HCT116 (cell line): ENCODE measurements at places on chromosomes 7 and 10. TPM values are rescaled to one million over a fixed set of nuclear protein-coding genes. Genes with fewer than 3 reads are reported as not detected.

PRKAR1B gene
- total RNA-seq = 14.1 TPM

COL17A1 gene
- 3.5 TPM for total RNA-seq

FAM25G gene
- not detected for total RNA-seq

GRCh38 chr10:77456414-77456813 lies 181.2 kb downstream of the KCNMA1 start:
- no peak overlapping the region for H3K27ac ChIP-seq
- no peak for DNase-seq
- no peak overlapping the region for H3K4me3 ChIP-seq
- no peaks in the 10 kb centered on the region for H3K4me1 ChIP-seq

DNA sequence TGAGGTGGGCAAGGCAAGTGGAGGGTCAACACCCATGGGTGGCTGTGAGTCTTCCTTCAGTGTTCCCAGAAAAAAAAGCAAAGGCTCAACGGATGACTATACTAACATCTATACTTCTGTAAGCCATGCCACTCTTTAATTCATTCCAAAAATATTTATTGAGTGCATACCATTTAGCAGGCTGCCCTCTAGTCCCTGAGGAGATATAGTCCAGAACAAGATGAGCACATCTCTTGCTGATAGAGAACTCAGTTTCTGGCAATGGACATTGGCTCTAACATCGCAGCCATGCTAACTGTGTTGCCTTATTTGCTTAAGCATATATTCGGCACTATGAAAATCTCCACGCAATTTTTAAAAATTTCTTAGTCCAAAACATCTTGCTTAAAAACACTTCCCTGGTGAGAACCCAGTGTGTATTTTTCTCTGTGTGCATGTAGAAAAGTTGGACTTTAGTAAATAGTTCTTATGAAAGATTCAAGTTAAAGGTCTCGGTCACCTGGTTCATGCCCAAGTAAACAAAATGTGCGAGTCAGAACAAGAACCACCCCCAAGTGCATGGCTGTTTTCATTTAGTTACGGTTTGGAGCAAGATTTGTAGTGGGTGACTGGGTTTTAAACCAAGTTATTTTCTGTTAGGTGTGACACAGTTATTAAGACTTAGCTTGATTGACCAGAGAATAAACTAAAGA lies 69.8 kb downstream of the MET start:
- no peaks in the 10 kb centered on the region for H3K27me3 ChIP-seq
- peaks cover 17% of the 10 kb centered on the region for H3K36me3 ChIP-seq
- DNase-seq = no peak
- no peaks in the 10 kb centered on the region; the same call in 1 of the 2 replicates for H3K4me1 ChIP-seq
- no peak overlapping the region for H3K4me3 ChIP-seq

GRCh38 chr10:33772370-33773252 lies 438.1 kb upstream of the NRP1 start:
- no peak for DNase-seq
- H3K4me3 ChIP-seq = no peak overlapping the region
- H3K27me3 ChIP-seq = no peaks in the 10 kb centered on the region
- H3K4me1 ChIP-seq = no peaks in the 10 kb centered on the region

DNA sequence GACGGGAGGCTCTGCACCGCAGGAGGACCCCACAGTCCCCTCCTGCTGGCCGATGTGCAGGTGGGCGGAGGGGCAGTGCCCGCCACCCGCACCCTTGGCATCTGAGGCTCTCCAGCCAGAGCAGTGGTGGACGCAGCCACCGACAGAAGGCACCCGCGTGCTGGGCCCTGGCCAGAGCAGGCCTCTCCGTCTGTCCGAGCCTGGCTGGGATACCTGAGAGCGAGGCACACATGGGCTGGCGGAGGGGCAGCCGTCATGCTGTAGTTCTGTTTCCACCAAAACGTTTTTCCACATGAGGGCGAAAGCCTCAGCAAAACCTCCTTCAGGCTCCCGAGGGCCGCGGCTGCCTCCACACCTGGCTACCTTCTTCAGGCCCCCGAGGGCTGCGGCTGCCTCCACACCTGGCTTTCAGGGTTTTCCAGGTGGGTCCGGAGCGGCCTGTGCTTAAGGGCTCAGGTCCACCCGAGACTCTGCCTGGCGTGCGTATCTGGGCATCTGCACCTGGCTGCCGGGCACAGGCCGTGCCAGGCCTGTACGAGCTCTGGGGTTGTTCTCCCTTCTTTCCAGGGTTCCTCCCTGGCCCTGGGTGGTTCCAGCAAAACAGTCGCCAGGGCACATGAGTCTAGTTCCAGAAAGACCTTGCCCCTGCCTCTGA lies 115.5 kb downstream of the INPP5A start:
- no peak overlapping the region for H3K4me3 ChIP-seq
- H3K4me1 ChIP-seq = no peaks in the 10 kb centered on the region

DNA sequence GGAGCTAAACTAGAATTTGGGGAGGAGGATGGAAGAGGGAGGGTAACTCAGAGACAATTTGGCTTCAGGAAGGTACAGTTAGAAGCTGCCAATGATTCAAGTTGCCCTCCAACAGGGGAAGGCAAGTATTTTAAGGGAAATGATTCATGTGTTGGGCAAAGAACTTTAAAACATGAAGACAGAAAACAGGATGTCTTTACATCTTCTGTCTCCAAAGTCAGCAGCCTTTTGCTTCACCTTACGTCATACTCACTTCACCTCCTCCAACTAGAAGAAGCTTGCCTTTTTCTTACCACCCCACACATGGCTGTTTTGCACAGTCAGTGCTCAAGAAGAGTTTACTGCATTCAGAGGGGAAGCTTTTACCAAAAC lies 36.1 kb downstream of the PPP1R3C start:
- H3K4me1 ChIP-seq = no peaks in the 10 kb centered on the region
- H3K27me3 ChIP-seq = no peaks in the 10 kb centered on the region

DNA sequence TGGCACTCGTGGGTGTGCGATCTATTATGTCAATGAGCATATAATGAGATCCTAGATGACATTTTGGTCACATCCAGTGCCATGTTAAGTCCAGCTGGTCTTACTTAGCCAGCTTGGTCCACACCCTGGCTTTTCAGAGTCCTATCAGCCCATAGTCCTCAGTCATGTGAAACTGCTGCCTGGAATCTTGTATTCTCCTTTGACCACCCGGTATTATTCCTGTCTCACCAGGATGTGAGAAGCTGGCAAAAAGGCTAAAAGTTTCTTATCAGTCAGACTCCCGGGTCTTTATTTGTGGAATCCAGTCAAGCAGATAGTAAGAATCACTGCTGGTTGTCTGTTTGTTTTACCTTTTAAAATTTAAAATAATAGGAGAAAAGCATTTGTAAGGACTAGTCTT lies 705.6 kb upstream of the GHITM start:
- no peaks in the 10 kb centered on the region for H3K36me3 ChIP-seq
- no peaks in the 10 kb centered on the region for H3K27me3 ChIP-seq
- H3K27ac ChIP-seq = no peak overlapping the region
- H3K4me3 ChIP-seq = no peak overlapping the region
- no peaks in the 10 kb centered on the region for H3K4me1 ChIP-seq

GRCh38 chr10:110857265-110858171 lies 14.2 kb upstream of the PDCD4 start:
- peaks cover 6% of the 10 kb centered on the region for H3K4me1 ChIP-seq
- H3K27me3 ChIP-seq = no peaks in the 10 kb centered on the region
- no peak overlapping the region for H3K4me3 ChIP-seq
- H3K36me3 ChIP-seq = no peaks in the 10 kb centered on the region

DNA sequence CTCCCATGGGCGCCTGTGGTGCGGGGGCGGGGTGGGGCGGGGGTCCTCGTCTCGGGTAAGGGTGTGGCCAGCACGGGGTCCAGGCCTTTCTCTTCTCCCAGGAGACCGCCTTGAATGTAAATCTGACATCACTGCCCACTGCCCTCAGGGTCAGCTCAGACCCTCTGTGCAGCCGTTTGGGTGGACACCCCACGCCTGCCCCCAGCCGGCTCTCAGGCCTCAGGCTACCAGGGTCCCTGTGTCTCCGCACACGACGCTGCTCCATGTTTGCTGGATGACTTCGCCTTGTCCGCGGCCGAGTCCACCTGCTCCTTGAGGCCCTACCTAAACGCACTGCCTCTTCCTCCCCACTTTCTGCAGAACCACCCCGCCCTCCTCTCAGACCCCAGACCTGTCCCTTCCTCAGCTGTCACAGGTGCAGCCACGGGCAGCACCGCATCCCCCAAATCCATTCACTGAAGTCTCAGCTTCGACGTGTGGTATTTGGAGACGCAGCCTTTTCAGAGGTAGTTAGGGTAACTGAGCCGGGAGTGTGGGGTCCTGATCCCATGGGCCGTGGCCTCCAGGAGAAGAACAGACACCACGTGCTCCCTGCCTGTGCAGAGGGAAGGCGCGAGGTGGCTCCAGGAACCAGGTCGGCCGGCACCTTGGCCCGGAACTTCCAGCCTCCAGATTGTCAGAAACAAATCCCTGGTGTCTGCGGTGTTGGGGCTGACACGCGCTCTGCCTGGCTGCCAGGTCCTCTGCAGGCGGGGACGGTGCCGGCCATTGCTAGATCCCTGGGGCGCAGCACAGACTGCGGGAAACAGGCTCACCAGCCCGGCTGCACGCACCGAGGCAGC lies 97.4 kb upstream of the DIP2C start:
- DNase-seq = no peak
- H3K27ac ChIP-seq = no peak overlapping the region
- no peaks in the 10 kb centered on the region for H3K36me3 ChIP-seq
- peaks cover 3% of the 10 kb centered on the region; the same call in 1 of the 2 replicates for H3K27me3 ChIP-seq
- no peak overlapping the region for H3K4me3 ChIP-seq

- no peaks in the 10 kb centered on the region for H3K27me3 ChIP-seq
- peaks cover 51% of the 10 kb centered on the region for H3K36me3 ChIP-seq
- H3K4me1 ChIP-seq = peaks cover 49% of the 10 kb centered on the region
These were observed 16.3 kb downstream of the TCF7L2 start for GRCh38 chr10:112966194-112966855.

- H3K4me1 ChIP-seq = peaks cover 36% of the 10 kb centered on the region
- DNase-seq = no peak
- H3K4me3 ChIP-seq = no peak overlapping the region
- H3K27ac ChIP-seq = no peak overlapping the region
- H3K36me3 ChIP-seq = peaks cover 9% of the 10 kb centered on the region
These were observed 8.3 kb upstream of the KAZALD1 start for GRCh38 chr10:101053516-101053915.

DNA sequence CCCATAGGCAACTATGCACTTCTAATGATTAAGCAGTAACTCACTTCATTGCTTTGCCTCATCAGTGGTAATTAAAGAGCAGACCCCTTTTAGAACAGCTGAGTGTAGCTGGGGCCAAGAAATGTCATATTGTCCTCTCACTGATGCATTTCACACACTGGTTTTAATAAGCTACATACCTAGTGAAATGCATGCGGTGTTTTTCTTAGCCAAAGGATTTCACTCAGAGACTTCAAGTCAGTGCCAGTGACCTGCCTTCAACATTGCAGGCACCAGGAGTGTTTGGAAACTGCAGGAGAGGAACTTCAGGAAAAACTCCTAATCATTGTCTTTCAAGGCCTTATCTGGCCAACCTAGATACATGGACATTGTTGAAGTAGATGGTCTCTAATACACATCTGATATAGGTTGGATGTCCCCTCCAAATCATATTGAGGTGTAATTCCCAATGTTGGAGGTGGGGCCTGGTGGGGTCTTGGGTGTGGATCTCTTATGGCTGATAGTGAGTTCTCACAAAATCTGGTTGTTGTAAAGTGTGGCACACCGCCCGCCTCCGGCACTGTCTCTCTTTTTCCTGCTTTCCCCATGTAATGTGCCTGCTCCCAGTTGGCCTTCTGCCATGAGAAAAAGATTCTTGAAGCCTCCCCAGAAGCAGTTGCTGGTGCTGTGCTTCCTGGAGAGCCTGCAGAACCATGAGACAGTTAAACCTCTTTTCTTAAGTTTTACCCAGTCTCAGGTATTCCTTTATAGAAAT lies 252.7 kb upstream of the PLXDC2 start:
- H3K4me1 ChIP-seq = no peaks in the 10 kb centered on the region
- no peaks in the 10 kb centered on the region for H3K36me3 ChIP-seq

DNA sequence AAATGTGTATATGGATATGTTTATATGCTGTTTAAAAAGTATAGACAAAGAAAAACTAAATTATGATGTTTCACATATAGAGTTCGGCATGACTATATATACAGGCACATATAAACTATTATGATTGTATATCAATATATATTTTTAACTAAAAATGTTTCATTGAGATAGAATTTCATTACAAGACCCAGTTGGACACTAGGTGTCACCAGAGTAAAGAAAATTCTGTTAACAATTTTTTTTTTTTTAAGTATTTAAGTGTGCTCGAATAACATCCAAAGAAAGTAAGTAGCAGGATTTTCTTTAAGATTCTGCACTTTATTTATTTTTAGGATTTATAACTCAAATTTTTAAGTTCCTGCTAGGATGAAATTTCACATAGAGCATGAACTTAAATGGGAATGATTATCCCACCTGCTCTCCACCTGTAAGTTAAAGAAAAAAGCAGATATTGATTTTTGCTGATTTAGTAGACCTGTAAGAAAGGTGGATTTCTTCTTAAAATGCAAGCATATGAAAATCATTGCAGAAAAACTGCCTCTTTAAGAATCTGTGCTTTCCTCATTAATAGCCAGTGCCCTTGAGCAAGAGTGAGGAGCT lies 961.5 kb downstream of the PCDH15 start:
- no peaks in the 10 kb centered on the region for H3K4me1 ChIP-seq
- no peak overlapping the region for H3K27ac ChIP-seq
- H3K36me3 ChIP-seq = no peaks in the 10 kb centered on the region
- no peak for DNase-seq
- no peak overlapping the region for H3K4me3 ChIP-seq
- H3K27me3 ChIP-seq = no peaks in the 10 kb centered on the region

DNA sequence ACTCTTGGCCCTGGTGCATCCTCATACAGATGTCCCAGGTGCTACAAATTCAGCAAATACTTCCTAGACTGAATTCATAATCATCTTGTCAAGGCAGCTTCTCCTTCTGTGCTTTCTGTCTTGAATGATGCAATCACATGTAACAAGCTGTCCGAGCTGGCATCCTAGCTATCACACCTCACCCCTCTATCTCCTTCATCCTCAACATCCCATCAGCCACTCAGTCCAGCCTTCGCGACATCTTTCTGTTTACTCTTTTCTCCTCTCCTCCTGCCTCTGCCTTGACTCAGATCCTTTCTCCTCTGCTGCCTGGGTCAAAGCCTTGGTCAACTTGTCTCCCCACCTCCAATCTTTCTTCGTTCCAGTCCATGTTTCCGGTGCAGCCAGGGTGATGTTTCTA lies 240.4 kb upstream of the CELF2 start:
- H3K36me3 ChIP-seq = no peaks in the 10 kb centered on the region
- H3K4me3 ChIP-seq = no peak overlapping the region
- DNase-seq = no peak

DNA sequence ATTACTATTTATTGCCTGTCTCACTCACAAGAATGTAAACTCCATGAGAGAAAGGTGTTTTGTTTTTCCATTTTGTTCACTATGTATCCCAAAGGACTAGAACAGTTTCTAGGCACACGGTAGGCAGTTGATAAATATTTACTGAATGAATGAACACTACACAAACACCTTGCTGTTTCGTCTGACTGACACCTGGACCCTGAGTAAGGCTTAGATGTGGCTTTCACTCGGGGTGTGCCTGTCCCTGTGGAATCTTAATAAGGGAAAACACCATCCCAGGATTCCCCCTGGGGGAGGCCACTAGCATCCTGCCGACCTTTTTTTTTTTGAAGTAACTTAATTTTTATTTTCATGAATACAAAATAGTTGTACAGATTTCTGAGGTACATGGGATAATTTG lies 66.6 kb upstream of the STEAP1B start:
- no peak for DNase-seq
- no peaks in the 10 kb centered on the region for H3K27me3 ChIP-seq
- no peaks in the 10 kb centered on the region for H3K36me3 ChIP-seq
